ENCODE measurements at places on chromosomes 2 and 18. TPM values are rescaled to one million over a fixed set of nuclear protein-coding genes. Genes with fewer than 3 reads are reported as not detected.

The ALK gene
- not detected for total RNA-seq

The MBP gene
- total RNA-seq: 3.2 TPM

The VSNL1 gene
- 1.0 TPM for total RNA-seq

The STPG4 gene
- not detected for total RNA-seq

The LRRTM1 gene
- not detected for total RNA-seq

The EPHA4 gene
- total RNA-seq: 8.9 TPM

The CPLX4 gene
- not detected for total RNA-seq

The CYP1B1 gene
- 86.6 TPM for total RNA-seq

The CGREF1 gene
- total RNA-seq: 1.5 TPM

The CD8B2 gene
- total RNA-seq: not detected

The ARMC9 gene
- total RNA-seq: 12.3 TPM

The GNAL gene
- total RNA-seq: 0.34 TPM

The NEU2 gene
- total RNA-seq: not detected

The EGR4 gene
- total RNA-seq: not detected

The TMEM178A gene
- total RNA-seq: 0.84 TPM

The THOC1 gene
- total RNA-seq: 20.2 TPM

The M1AP gene
- not detected for total RNA-seq

The PHLPP1 gene
- 5.5 TPM for total RNA-seq

The FAM124B gene
- not detected for total RNA-seq
